ENCODE measurements at places on chromosomes 1 and 21.

DNA sequence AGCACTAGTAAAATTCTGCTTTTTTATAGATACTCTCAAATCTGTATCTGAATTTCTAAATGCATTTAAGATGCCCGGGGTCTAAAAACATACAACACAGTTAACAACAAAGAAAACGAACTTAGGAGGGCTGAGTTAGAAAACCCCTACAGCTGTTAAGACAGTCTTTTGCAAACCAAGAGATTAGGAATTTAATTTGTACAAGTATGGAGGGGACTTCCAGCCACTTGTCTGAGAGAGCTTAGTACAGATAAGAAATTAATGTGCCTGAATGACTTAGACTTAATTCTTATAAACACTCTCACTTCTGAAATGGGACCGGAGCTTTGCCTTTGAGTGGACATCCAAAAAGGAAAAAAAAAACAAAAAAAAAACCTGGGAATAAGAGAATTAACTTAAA, 61.6 kb downstream of the SMYD3 start:
- DNase-seq = no peak

- no peak for DNase-seq
Observed at GRCh38 chr1:68158837-68159236, 73.5 kb downstream of the WLS start.

DNA sequence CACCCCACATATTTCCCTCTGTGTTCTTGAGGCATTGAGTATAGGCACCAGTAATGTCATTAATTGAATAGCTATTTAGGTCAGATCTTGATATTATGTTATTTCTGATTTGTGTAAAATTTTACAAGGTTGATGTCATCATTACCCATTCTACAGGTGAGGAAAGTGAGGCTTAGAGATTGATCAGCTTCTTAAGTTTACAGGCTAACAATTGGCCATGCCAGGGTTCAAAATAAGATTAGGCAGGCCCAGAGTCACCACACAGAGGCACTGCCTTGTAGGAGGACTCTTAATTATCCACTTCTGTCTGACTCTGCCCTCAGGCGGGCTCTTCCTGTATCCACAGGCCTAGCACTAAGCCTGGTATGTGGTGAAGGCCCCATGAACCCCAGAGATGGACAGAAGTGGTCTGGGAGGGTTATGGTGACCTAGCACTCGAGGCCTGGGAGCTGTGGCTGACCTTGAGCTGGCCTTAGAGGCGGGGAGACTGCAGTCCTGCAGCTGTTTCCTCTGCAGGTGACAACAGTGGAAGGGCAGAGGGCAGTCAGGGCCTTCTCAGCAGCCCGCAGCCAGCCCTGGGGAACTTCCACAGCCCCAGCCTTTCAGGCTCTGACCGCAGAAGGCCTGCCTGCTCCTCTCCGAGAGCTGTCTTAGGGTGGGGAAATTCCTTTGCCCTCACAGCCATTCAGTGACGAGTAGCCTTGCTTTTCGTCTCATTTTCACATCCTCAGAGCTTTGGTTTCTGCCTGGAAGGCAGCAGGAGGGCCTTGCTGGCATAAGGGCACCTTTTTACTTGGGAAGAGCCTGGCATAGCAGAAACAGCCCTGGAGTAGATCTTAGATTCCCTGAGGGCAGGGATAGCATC, 12.2 kb downstream of the ZDHHC18 start:
- DNase-seq = no peak

DNA sequence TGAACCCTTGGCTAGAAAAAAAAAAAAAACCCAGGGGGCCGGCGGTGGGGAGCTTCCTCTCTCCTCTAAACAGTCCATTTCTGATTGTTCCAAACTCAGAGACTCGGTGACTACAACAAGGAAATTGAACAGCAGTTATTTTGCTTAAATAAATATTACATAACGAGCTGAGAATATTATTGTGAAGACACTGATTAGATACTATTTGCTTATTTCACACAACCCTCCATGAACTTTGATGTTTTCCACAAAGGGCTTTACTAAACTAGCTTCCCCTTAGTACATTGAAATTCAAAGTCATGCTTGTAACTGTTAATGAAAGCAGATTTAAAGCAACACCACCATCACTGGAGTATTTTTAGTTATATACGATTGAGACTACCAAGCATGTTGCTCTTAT, at the start of gene CFHR5:
TSS of gene CFHR5 (plus strand) at position 279 of the 400 bp plus-strand sequence. CDS start at position 388, 109 bp downstream.
- DNase-seq = no peak

GRCh38 chr1:208834381-208835096, 590.4 kb upstream of the PLXNA2 start:
- DNase-seq = no peak

DNA sequence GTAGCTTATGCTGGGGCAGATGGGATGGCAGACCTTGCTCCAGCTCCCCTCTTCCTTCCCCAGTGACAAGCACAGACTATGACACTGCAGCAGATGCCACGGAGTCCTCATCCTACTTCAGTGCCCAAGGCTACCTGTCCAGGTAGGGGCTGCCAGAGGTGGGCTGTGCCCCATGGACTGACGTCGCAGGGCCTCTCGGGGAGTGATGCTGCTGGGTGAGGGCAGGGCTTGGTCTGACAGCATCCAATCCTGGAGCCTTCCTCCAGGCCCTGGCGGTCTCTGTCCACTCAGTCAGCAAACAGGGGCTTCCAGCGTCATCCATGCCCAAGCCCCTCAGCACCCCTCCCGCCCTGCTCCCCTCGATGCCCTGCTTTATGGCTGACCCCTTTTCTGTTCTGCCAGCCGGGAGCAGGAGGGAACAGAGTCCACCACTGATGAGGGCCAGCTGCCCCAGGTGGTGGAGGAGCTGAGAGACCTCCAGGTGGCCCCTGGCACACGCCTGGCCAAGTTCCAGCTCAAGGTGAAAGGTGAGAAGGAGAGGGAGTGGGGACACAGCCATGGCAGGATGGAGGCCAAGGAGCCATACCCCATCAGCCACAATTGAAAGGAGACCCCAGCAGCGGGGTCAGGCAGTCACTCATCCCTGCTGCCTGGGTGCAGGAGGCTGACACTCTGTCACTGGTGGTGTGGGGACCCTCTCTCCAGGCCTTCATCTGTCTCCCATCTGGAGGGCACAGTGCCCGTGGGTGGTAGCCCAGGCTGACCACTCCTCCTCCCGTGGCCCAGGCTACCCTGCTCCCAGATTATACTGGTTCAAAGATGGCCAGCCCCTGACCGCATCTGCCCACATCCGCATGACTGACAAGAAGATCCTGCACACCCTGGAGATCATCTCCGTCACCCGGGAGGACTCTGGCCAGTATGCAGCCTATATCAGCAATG, 73.6 kb downstream of the TRIM11 start:
- DNase-seq = no peak

DNA sequence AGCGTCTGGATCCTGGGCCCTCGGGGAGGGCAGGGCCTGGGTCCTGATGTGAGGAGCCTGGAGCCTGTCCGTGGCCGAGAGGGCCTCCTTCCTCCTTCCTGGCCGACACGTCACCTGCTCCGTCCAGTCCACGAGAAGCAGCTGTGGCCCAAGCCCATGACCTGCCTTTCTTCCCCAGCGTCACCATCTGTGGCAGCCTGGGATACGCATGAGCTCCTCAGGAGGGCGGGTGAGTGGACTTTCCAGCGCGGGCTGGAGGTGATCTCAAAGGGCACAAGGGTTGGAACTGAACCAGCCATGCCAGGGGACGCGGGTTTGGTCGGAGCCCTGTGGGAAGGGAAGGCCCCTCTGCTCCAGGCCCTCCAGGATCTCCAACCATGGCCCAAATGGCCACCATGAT, 90.4 kb downstream of the DHRS3 start:
- DNase-seq = no peak

DNA sequence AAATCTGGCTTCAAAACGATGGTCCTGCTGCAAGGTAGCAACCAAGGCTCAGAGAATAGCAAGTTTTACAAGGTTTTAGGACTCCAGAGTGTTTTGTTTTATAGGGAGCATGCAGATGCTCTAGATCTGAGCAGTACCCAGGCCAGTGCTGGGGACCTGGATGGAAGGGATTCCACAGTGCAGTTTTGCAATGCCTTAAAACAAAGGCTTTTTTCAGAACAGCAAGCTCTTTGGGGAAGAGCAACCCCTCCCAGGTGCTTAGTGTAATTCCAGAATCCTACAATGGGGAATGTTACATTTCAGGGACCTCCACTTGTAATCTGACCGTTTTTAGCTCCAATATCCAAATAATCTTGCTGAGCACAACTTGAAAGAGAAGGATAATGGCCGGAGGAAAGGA, 6.7 kb downstream of the ROR1 start:
- no peak for DNase-seq

- no peak for DNase-seq
Observed at GRCh38 chr1:201456499-201457309, 12.3 kb downstream of the PHLDA3 start.

- peak; percentile 41 for DNase-seq
Observed at GRCh38 chr1:96365076-96365475, 356.5 kb upstream of the PTBP2 start.

GRCh38 chr1:8332806-8333205, 14.9 kb downstream of the SLC45A1 start:
- DNase-seq = no peak

GRCh38 chr1:116289193-116289592, 83.9 kb upstream of the ATP1A1 start:
- DNase-seq = no peak

DNA sequence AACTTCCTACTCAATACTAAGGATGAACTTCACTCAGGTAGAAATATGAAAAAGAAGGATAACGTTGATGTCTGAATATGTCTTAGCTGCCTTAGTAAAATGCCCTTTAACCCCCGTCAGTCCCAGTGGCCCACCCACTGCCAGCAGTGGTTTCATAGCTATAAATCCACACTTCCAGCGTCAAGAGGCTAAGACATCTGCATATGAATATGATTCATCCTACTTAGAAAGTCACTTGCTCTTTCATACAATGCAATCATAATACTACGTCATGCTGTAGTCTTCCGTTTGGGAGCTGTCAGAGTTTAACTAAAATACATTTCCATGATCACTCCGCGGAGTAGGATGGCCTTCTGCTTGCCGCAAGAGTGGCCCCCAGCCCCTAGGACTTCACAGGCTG, 247.3 kb downstream of the SDCCAG8 start:
- DNase-seq = no peak

DNA sequence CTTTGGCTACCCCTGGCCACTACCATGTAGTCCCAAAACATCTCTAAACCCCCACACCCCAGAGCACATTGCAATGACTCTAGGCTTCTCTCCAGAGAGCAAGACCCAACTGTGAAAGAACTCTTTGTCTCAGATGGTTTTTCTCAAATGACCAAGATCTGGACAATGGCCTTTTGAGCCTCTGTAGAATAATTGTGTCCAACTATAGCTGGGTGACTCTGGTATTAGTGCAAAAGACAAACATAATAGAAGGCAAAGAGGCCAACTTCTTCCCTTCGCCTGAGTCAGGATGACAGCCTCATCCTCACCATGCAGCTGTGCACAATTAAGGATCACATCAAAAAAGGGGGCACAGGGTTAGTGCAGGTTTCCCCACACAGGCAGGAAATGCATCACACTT, 139.6 kb downstream of the BRINP2 start:
- DNase-seq = no peak

- DNase-seq = no peak
Observed at GRCh38 chr1:234507089-234507488, 28.1 kb upstream of the TARBP1 start.

GRCh38 chr1:207799989-207800648, 48.3 kb downstream of the CD46 start:
- DNase-seq = no peak

- DNase-seq = peak; percentile 90
Observed at GRCh38 chr1:222634180-222635013, 16.5 kb downstream of the MIA3 start.

- no peak for DNase-seq
Observed at GRCh38 chr21:32306021-32306780, 7.5 kb downstream of the MRAP start.

DNA sequence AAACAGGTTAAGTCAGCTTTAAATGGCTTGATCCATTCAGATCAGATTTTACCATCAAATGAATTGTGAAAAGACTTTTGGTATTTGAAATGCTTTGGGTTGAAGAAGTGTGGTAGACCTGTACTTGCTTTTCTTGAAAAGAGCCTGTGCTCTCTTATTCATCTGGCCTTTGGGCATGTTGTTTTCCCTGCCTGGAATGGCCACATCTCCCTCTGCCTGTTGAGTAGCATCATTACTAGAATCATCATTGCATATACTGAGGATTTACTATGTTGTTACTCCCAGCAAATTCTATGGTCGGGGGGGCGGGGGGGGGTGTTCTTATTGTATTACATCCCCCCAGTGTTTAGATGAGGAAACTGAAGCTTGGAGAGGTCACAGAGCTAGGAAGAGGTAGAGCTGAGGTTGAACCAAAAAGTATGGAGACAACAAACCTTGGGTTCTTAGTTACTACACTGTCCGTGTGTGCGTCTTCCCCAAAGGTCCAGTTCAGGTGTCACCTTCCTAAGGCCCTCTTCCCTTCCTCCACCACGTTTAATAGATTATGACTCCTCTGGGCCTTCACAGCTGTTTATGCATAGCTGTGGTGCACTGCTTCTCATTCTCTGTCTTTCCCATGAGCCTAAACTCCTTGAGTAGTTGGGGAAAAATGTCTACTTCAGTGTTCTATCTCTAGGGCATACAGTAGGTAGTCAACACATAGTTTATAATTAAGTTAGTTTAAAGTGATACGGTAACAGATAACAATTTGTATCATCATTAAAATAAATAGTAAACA, 246.4 kb upstream of the HOOK1 start:
- no peak for DNase-seq

DNA sequence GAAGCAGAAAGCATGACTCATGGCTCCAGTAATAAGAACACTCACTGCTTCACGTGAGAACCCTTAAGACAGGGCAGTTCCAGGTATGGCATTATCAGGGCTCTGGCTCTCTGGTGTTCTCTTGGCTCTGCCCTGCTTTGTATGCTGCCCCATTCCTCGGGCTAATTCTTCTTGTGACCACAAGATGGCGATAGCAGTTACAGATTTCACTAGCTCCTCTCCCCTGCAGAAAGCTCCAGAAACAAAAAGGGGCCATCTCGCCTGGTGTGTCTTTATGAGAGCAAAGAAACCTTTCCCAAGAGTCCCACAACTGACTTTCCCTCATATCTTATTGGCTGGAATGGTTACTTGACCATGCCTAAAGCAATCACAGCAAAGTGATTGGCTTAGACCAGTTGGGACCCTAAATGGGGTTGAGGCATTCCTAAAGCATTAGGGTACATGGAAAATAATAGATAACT, 60.1 kb downstream of the F3 start:
- DNase-seq = peak; percentile 51

- no peak for DNase-seq
Observed at GRCh38 chr1:117104986-117105385, 16.6 kb downstream of the TRIM45 start.

DNA sequence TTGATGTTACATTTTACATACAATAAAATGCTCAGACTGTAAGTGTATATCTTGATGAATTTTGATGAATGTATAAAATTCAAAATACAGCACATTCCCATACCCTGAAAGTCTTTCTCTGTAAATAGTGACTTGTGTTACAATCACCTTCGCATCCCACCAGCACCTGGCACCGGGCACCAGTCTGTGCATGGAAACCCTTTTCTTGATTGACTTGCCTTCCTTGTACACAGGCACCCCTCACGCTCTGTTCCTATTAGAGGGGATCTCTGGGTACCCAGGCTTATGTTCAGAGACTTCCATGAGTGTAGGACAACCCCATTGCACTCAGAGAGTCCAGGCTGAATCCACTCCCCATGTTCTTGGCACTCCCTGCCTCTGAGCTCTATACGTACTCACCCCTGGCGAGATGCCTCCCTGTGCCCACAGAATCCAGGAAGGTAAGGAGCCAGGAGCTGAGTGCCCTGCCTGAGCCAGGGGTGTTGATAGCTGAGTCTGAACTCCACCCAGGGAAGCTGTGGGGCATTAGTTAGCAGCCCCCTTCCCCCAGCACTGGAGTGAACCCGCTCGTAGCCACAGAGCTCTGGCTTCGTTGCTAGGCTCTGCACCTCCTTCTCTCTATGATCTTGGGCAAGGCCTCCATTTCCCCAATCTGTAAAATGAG, 22.5 kb upstream of the PKP1 start:
- DNase-seq = no peak

- DNase-seq = peak; percentile 24
Observed at GRCh38 chr1:10033359-10033845, 644 bp downstream of the UBE4B start.
